Ammon's horn (tissue), 1 donor: ENCODE measurements at places on chromosomes 7 and 10.

DNA sequence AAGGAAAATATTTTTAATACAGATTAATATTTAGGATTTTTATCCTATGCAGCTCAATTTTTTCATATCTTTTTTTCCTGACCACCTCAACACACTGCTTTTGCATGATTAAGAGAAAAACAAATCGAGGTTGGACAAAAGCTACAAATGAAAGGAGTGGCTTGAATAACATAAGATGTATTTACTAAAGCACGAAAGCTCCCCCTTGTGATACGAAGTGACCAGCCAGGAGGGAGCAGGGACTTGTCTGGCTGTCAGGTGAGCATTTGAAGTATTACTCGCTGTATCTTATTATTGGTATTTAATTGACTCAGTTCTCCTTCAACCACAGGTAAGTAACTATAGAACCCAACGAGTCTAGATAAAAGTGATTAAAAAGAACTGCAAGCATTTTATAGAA, 265.2 kb upstream of the PHF14 start:
- peak; percentile 6 for DNase-seq

DNA sequence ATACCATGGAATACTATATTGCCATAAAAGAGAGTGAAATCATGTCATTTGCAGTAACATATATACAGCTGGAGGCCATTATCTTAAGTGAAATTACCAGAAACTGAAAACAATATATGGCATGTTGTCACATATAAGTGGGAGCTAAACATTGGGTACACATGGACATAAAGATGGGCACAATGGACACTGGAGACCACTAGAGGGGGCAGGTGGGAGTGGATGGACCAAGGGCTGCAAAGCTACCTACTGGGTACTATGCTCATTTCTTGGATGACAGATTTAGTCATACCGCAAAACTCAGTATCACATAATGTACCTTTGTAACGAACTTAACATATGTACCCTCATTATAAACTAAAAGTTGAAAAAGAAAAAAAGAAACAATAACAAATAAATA, 1167.6 kb downstream of the NXPH1 start:
- no peak for DNase-seq

DNA sequence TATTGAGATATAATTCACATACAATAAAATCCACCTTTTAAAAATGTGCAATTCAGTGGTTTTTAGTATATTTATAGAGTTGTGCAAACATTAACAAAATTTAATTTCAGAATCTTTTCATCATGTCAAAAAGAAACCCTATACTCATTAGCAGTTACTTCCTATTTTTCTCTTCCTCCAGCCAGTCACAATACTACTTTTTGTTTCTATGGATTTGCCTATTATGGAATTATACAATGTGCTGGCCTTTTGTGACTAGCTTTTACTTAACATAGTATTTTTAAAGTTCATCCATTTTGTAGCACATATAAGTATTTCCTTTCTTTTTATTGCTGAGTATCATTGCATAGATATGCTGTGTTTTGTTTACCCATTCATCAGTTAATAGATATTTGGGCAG, 199.9 kb upstream of the IMMP2L start:
- no peak for DNase-seq

- DNase-seq: no peak
Measured at GRCh38 chr10:11210211-11210922, 192.7 kb downstream of the CELF2 start.

GRCh38 chr10:128097783-128098182, 28.4 kb downstream of the MKI67 start:
- no peak for DNase-seq

GRCh38 chr7:158077934-158078910, 509.4 kb downstream of the PTPRN2 start:
- DNase-seq: no peak

GRCh38 chr7:29327455-29327854, 132.9 kb downstream of the CHN2 start:
- no peak for DNase-seq

GRCh38 chr10:106981452-106982075, 182.9 kb downstream of the SORCS1 start:
- DNase-seq: no peak

DNA sequence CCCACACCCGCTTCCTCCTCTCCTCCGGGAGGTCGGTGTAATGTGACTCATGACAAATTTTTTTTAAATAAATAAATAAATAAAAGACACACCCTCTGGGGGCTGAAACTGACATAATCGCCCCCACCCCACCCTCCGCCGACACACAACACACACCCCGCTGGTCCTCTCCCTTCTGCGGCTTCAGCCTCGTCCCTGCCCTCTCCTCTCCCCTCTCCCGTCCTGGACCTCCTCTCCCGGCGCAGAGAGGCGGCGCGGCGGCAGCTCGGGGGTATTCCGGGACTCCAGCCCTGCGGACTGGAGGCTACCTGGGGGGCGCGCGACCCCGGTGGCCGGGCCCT, 686 bp downstream of the ABI1 start:
- DNase-seq: peak; percentile 57

GRCh38 chr7:103771294-103771693, 218.2 kb downstream of the RELN start:
- DNase-seq: no peak
